ENCODE measurements at places on chromosomes 4 and X.

DNA sequence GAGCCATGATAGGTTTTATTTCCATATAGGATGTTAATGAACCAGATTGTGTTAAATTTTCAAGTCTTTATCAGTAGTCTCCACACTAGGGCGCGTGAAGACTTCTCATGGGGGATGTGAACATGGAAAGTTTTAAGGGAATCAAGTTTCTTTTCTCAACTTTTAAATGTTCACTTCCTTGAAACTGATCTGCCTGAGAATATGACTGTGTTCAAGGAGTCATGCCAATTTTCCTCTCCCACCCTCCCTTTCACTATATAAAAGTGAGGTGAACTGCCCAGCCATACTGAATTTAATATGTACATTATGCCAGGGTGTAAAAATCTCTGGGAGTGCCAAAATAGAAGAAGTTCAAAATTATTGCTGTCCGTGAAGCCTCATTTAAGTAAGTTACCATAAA lies 30.4 kb upstream of the HPGDS start:
- DNase-seq, result no peak

DNA sequence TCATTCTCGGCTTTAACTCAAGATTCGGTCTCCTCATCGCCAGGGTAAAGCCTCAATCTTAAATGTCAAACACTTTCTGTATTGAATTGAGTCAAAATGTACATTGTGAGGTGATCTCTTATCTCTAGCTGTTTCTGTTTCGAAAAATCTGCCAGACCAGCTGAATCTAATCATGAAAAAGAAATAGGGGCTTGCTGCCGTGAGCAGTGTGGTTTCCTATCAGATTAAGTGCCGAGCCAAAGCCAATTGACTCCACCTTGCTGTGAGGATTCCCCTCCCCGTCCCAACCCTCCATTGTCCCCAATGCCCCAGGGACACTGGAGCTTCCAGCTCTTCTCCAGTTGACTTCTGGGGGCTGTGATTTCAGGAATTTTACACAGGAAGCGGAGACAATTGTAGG lies 12.5 kb upstream of the CRLF2 start:
- no peak for DNase-seq

GRCh38 chr4:164442180-164442579 lies 311.8 kb upstream of the SMIM31 start:
- DNase-seq, result no peak

- DNase-seq, result no peak
Measured at GRCh38 chrX:150239946-150240642, 123.0 kb upstream of the MAMLD1 start.

DNA sequence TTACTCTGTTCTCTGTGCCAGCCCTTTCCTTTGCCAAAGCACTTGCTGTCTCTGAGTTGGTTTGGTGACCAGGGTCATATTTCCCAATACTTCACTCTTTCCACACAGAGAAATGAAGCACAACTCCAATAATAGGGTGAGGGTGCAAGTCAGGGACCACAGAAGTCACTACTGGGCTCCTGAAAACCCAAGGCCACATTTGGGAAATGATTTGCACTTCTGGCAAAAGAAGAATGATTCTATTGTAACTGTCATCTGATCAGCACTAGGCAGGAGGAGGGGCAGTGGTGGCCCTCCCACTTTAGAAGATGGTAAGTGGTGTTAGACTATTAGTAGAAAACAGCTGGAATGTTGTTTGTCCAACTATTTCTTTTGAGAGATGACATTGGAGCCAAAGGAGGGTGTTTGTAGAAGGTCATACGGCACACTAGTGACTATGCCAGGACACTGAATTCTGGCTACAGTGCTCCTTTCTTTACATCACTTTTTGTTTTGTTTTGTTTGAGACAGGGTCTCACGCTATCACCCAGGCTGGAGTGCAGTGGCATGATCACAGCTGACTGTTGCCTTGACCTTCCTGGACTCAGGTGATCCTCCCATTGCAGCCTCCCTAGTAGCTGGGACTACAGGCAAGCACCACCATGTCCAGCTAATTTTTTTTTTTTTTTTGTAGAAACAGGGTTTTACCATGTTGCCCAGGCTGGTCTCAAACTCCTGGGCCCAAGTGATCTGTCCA lies 10.8 kb upstream of the HADH start:
- DNase-seq, result no peak

GRCh38 chrX:113868711-113869110 lies 715.2 kb upstream of the HTR2C start:
- DNase-seq, result no peak

- DNase-seq, result no peak
Measured at GRCh38 chrX:132022198-132022966, 720 bp upstream of the STK26 start.
